ENCODE measurements at places on chromosomes 13 and 19.
A peak's percentile ranks its signal among the peaks of the same experiment; 100 is the strongest.

DNA sequence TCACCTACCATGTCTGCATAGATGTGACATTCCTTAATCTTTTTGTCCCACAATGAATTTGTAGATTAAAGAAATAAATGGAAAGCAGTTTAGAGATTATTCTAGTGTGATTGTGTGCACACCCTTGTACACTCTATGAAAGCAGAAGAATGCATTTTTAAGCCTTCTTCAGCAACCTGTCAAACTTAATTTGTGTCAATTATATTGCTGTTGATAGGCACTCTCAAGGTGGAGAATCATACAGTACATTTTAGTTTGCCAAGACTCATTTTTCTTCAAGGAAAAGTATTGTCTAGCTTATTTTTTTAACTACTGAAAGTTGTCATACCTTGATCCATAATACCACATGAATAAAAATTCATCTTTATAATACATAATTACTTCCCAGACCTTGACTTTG, 1898.9 kb downstream of the OLFM4 start:
- no peak for DNase-seq

DNA sequence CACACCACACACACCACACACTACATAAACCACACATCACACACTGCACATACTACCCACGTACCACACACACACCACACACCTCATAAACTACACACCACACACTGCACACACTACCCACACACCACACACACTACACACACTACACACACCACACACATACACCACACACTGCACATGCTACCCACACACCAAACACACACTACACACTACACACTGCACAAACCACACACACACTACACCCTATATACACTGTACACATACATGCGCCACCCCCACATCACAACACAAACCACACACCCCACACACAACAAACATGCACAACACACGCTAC, 5.5 kb downstream of the MAG start:
- no peak for DNase-seq

- no peak for DNase-seq
Observed at GRCh38 chr13:69092615-69093322, 1014.9 kb upstream of the ATXN8OS start.

DNA sequence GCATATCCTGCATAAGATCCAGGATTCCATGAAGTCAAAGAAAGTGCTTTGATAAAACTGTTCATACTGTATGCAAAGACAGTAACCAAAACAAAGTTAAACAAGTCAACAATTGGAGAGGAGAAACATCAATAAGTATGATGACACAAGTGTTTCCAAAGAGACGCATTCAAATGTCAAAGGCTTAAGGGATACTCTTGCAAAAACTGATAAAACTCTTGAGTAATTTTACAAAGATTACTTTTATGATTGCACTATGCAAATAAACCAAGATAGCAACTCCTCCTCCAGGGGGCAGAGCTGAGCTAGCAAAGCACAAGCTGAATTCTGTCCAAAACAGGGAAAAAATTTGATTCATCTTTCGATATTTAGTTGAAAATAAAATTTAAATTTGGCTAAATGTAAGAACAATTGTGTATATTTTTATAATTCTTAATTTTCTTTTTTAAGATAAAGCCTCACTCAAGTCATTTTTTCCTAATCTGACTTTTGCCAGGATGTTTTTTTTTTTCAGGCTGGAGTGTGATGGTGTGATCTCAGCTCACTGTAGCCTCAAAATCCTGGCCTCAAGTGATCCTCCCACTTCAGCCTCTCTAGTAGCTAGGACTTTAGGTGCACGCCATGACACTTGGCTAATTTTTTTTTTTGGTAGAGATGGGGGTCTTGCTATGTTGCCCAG, 84.0 kb downstream of the MZT1 start:
- DNase-seq, result peak; percentile 4

DNA sequence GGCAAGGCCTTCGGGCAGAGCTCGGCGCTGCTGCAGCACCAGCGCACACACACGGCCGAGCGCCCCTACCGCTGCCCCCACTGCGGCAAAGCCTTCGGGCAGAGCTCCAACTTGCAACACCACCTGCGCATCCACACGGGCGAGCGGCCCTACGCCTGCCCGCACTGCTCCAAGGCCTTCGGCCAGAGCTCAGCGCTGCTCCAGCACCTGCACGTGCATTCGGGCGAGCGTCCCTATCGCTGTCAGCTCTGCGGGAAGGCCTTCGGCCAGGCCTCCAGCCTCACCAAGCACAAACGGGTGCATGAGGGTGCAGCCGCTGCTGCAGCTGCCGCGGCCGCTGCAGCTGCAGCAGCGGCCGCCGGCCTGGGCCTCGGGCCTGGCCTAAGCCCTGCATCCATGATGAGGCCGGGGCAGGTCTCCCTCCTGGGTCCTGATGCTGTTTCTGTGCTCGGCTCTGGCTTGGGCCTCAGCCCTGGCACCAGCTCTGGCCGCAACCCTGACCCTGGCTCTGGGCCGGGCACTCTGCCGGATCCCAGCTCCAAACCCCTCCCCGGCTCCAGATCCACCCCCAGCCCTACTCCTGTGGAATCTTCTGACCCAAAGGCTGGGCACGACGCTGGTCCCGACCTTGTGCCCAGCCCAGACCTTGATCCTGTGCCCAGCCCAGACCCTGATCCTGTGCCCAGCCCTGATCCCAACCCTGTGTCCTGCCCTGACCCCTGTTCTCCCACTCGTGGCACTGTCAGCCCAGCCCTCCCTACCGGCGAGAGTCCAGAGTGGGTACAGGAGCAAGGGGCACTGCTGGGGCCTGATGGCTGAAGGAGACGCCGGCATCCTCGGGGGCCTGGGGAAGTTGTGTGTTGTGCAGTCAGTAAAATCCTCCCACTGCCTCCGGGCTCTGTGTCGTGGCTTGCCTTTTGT, 2.0 kb upstream of the MCOLN1 start:
- no peak for DNase-seq

DNA sequence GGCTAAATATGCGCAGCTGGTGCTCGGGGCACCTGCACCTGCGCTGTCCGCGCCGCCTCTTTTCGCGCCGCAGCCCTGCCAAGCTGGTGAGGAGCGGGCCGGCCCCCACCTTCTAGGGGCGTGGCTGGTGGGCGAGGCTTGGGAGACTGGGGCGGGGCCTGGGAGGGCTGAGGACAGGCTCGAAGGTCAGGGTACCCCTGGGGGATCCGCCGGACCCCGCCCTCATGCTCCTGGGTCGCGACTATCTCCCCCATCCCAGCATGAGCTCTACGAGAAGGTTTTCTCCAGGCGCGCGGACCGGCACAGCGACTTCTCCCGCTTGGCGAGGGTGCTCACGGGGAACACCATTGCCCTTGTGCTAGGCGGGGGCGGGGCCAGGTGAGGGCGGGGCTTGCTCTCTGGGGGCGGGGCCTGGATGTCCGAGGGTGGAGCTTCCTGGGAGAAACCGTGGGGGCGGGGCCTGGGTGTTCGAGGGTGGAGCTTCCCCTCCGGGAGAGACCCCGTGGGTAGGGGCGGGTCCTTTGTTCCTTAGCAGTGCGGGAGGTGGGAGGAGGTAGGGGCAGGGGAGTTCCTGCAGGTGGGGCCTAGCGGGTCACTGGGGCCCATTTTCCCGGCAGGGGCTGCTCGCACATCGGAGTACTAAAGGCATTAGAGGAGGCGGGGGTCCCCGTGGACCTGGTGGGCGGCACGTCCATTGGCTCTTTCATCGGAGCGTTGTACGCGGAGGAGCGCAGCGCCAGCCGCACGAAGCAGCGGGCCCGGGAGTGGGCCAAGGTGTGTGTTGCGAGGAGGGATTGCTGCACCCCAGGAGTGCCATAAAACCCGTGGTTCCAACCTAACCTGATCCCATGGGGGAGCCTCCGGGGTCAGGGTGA, 19.7 kb downstream of the PNPLA6 start:
- no peak for DNase-seq

- DNase-seq, result no peak
Observed at GRCh38 chr13:28245465-28245864, 107.1 kb downstream of the PAN3 start.

GRCh38 chr19:16118489-16119033, 6.9 kb downstream of the RAB8A start:
- peak; percentile 80 for DNase-seq
